ENCODE measurements at places on chromosomes 11 and 22.
A peak's percentile ranks its signal among the peaks of the same experiment; 100 is the strongest.

GRCh38 chr11:102620818-102621561 is 4.1 kb downstream of the MMP20 start:
- DNase-seq: no peak
- no peaks in the 10 kb centered on the region for H3K27me3 ChIP-seq

- H3K27ac ChIP-seq: 0 out of 2 replicates have a peak overlapping the region, but pooled peaks have one; percentile 4
- no peak for DNase-seq
- H3K27me3 ChIP-seq: no peaks in the 10 kb centered on the region
- peaks cover under 1% of the 10 kb centered on the region for H3K36me3 ChIP-seq
- peaks cover 9% of the 10 kb centered on the region for H3K4me1 ChIP-seq
- H3K4me3 ChIP-seq: no peak overlapping the region
Measured at GRCh38 chr11:111735262-111736116, 30.7 kb downstream of the PPP2R1B start.

GRCh38 chr11:130114281-130114680 is 44.6 kb downstream of the APLP2 start:
- H3K36me3 ChIP-seq: peaks cover 24% of the 10 kb centered on the region
- no peak overlapping the region for H3K4me3 ChIP-seq
- no peak overlapping the region for H3K27ac ChIP-seq
- peaks cover 13% of the 10 kb centered on the region for H3K4me1 ChIP-seq
- DNase-seq: no peak
- no peaks in the 10 kb centered on the region for H3K27me3 ChIP-seq

DNA sequence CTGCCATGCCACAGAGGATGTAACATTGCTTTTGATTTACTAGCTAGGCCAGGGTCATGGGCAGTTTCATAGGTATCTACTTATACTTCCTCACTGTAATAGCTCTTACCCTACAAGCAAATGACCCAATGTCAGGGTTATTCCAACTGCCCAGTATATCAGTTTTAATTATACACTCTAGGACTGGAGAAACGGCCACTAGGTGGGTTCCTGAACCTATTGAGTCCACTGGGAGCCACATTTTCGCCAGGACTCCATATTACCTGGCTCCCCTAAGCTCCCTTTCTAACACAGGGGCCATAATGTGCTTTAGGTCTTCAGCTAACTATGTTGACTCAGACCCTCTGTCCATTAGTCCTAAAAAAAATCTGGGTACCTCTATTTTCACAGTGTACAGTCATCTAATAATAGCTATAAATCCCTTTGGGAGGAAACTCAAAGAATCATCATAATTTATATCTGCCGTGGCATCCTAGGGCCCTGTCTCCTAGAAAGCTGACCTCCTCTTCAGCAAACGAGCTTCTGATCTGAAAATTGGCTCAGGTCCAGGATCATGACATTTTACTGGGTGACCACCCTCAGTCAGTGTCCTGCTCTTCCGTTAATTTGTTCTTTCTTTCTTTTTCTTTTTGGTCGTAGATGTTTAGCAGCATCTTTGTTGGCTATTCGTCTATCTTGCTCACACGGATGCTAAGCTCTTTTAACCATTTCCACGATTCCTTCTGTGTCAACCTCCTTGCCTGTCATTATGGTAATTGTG is 244.3 kb downstream of the FAM76B start:
- H3K36me3 ChIP-seq: no peaks in the 10 kb centered on the region
- H3K4me3 ChIP-seq: no peak overlapping the region
- DNase-seq: no peak
- H3K27ac ChIP-seq: no peak overlapping the region

DNA sequence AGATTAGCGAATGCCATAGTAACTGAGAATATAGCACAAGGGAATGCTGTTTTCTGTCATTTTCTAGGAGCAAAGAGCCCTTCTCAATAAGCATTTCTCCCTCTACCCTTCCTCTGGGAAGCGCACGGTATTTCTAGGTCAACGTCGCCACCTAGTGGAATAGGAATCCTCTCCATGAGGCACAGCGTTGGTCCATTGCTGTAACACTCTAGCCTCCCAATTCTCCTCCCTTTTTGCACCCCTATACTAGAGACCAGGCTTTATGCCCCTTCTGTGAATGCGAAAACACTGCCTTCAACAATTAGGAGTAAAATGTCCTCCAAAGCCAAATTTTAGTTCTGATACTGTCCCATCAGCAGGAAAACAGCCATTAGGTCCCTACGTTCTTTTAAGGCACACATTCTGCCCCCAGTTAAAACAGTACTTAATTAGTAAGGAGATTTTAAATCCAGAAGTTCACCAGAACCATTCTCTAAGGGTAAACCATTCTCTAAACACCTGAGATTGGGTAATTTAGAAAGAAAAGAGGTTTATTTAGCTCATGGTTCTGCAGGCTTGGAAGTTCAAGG is 12.8 kb upstream of the HYLS1 start:
- no peak overlapping the region for H3K4me3 ChIP-seq
- H3K4me1 ChIP-seq: no peaks in the 10 kb centered on the region
- H3K36me3 ChIP-seq: no peaks in the 10 kb centered on the region
- no peak overlapping the region for H3K27ac ChIP-seq

DNA sequence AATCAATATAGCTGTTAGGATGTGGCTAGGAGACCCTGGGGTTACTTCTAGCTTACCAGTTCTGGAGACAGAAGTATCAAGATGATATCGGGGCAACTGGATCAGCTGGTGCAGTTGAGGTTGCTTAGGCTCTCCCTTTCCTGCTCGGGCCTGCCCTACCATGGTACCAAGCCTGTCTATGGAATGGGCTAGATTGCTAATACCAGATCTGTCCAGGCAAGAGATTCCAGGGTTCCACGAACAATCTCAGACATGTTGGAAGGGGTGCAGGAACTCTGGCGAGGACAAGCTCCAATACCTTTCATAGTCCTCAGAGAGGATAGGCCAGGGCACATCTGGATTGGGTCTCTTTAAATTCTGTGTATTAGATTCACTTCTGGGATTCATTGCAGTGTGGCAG is 53.8 kb downstream of the ADM start:
- no peaks in the 10 kb centered on the region for H3K36me3 ChIP-seq
- H3K4me1 ChIP-seq: no peaks in the 10 kb centered on the region
- H3K27me3 ChIP-seq: no peaks in the 10 kb centered on the region
- H3K27ac ChIP-seq: no peak overlapping the region
- H3K4me3 ChIP-seq: no peak overlapping the region
- no peak for DNase-seq

DNA sequence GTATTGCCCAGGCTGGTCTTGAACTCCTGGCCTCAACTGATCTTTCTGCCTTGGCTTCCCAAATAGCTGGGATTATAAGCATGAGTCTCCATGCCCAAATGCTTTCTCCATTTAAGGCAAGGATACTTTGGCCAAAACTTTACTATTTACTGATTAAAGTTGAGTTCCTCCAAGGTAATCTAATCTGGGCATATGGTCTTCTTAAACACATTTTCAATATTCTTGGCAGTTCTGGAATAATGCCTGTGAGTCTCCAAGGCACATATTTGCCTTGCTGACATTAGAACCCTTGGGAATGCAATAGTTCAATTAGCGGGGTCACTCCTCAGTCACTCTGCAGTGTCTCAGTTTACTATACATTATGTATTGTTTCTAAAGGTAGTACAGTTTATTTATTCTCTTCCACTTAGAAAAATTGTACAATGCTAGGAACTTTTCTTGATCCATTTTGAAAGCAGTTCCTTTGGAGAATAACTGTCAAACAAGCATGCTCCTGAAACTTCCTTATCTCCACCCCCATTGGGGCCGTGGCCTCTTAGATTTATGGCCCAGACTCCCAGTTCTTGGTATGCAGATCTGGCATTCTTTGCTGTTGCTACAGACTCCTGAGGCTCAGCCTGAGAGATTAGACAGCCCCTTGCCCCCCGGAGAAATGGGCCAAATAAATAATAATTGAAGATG is 13.1 kb upstream of the RAB38 start:
- no peak overlapping the region for H3K4me3 ChIP-seq
- H3K36me3 ChIP-seq: no peaks in the 10 kb centered on the region
- no peaks in the 10 kb centered on the region for H3K27me3 ChIP-seq
- no peak for DNase-seq

- H3K4me3 ChIP-seq: no peak overlapping the region
- DNase-seq: no peak
- no peaks in the 10 kb centered on the region for H3K4me1 ChIP-seq
- no peak overlapping the region for H3K27ac ChIP-seq
- no peaks in the 10 kb centered on the region for H3K36me3 ChIP-seq
- H3K27me3 ChIP-seq: no peaks in the 10 kb centered on the region
Measured at GRCh38 chr22:48823941-48824340, 1003.7 kb downstream of the BRD1 start.

GRCh38 chr11:112113539-112114457 is 27.1 kb downstream of the SDHD start:
- no peaks in the 10 kb centered on the region for H3K4me1 ChIP-seq
- peak overlapping the region; percentile 24 for H3K27ac ChIP-seq
- no peaks in the 10 kb centered on the region for H3K27me3 ChIP-seq
- H3K4me3 ChIP-seq: no peak overlapping the region
- H3K36me3 ChIP-seq: no peaks in the 10 kb centered on the region
- DNase-seq: no peak

- peak; percentile 25 for DNase-seq
- no peak overlapping the region for H3K4me3 ChIP-seq
- H3K27ac ChIP-seq: no peak overlapping the region
- no peaks in the 10 kb centered on the region for H3K4me1 ChIP-seq
- H3K36me3 ChIP-seq: no peaks in the 10 kb centered on the region
Measured at GRCh38 chr11:47241841-47242301, 6.7 kb downstream of the ACP2 start.

DNA sequence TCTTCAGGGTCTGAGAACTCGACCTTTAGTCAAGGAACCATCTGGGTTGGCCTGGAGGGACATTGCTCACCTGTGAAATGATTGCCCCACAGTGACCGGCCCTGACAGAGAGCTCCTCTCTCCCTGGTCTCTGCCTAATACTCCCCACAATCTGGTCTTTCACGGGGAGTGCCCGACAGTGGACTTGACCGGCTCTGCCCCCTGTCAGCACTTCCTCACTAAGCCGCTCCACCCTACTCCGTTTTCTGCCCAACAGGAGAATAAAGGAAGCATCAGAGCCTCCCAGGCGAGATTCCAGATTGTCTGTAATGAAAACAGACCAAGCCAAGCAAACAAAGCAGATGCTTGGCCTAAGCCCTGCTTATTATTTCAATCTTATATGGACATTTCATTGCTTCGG is 87.8 kb downstream of the FBXO7 start:
- H3K27ac ChIP-seq: no peak overlapping the region
- H3K36me3 ChIP-seq: no peaks in the 10 kb centered on the region

GRCh38 chr11:128841461-128842072 is 25.5 kb downstream of the KCNJ1 start:
- H3K4me1 ChIP-seq: no peaks in the 10 kb centered on the region
- DNase-seq: no peak
- peaks cover 28% of the 10 kb centered on the region for H3K27me3 ChIP-seq
- no peak overlapping the region for H3K4me3 ChIP-seq
- no peak overlapping the region for H3K27ac ChIP-seq

DNA sequence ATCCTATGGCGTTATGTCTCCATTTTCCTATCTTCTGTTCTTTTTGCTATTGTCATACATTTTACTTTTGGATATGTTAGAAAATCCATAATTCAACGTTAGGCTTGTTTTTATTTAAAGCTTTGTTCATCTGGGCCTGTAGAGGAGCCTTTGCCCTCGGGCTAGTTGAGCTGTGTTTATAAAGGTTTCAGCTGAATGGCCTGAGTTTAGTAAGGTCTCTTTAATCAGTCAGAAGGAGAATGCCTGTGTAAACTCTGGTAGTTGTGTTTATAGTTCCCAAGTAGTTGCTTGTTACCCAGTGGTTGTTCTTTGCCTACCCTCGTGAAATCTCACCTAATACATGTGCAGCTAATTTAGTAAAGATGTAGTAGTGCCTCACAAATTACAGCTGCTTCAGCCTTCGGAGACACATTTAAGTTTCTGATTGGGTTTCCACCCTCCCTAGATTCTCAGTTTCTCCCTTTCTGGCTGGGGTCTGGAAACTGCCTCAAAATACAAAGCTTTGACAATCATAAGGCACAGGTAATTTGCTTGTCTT is 33.1 kb downstream of the MTMR3 start:
- no peak overlapping the region for H3K4me3 ChIP-seq
- H3K4me1 ChIP-seq: peaks cover 34% of the 10 kb centered on the region
- no peaks in the 10 kb centered on the region for H3K27me3 ChIP-seq
- H3K36me3 ChIP-seq: no peaks in the 10 kb centered on the region
- no peak for DNase-seq

DNA sequence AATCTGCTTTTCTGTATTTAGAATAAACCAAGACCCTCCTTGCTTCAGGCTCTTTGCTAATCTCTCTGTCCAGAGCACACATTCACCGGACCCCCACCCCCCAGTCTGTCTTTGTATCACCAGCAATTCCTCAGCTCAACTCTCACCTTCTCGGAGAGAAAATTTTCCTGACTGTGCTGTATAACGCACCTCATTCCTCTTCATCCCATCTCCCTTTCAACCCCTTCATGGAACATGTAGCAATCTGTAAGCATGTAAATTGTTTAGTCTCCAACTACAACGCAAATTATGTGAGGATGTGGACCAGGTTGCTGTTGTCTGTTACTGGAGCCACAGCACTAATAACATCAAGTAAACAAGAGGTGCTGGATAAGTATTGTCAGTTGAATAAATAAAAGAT is 349.8 kb downstream of the DCDC1 start:
- no peaks in the 10 kb centered on the region for H3K27me3 ChIP-seq
- H3K36me3 ChIP-seq: no peaks in the 10 kb centered on the region
- DNase-seq: no peak

DNA sequence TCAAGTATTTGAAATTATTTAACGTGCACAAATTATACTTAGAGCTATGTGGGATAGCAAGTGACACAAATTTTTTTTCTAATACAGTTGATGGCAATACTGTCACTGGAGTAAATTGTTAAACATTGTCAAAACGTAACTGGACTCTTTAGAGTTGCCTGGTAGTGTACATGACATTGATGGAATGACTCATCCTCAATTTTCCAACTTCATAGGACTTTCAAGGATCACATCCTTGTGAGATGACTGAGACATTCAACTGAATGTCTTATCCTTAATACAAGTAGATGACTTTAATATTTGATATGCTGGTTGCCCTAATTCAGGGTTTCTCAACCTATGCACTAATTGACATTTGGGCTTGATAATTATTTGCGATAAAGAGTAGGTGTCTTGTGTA is 310.0 kb downstream of the SWAP70 start:
- no peak for DNase-seq
- H3K4me1 ChIP-seq: 0 out of 2 replicates have a peak, but pooled peaks cover 3% of the 10 kb centered on the region
- no peaks in the 10 kb centered on the region for H3K36me3 ChIP-seq

- DNase-seq: no peak
- no peak overlapping the region for H3K27ac ChIP-seq
- no peak overlapping the region for H3K4me3 ChIP-seq
- H3K36me3 ChIP-seq: no peaks in the 10 kb centered on the region
Measured at GRCh38 chr11:44573333-44573732, 7.9 kb downstream of the CD82 start.

Data from Panc1 (cell line).